ENCODE measurements at places on chromosomes 6 and 20.

- DNase-seq: no peak
Measured at GRCh38 chr6:168342636-168343035, 23.1 kb upstream of the DACT2 start.

DNA sequence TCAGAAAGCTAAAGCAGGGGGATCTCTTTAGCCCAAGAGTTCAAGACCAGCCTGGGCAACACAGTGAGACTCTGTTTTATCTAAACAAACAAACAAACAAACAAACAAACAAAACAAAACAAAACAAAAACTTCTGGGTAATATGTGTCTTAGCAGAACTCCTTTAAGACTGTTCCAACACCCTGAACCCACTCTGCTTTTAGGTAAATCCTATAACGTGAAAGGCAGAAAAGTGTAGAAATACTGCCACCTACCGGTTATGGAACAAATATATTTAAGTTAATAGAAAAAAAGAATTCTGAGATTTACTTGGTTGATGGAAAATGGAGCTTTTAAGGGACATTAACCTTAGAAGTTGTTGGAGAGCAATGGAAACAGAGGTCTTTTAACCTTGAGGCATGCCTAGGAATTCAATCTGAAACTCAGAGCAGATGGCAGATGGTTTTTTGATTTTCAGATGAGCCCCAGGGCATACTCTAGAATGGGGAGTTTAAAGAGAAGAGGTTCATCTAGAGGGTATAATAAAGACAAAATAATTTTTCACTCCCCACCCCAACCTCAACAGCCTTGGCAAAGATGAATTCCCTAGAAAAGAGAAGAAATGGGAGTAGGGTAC, 38.5 kb downstream of the SOD2 start:
- DNase-seq: no peak

DNA sequence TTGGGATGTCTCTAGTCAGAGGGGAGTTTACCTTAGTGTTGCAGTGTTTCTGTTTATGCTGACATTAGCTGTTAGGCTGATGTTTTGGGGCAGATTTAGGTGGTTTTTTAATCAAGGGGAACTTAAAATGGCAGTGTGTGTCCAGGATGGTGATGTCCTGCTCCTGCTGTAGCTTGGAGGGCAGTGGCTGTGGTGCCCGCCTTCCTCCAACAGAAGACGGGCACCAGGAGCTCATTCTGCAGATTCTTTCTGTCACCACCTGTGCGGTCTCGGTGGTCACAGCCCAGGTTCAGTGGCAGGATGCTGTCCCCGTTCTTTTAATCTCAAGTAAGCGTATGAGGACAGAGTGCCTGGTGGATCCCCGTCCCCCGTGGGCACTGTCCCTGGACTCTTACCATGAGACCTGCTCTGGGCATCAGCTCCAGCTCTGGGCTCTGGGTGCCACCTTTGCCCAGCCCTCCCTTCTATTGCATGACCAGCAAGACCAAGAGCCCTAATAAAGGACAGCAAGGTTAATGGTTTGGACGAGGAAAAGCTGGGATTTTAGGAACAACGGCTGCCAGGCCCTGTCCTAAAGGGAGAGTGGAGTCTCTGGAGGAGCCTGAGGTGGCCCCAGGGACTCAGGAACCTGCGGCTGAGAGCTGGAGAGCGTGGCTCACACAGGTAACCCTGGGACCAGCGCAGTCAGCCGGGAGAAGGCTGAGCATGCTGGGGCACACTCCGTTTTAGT, 217.3 kb downstream of the ERMARD start:
- no peak for DNase-seq

- DNase-seq: no peak
Measured at GRCh38 chr6:17178754-17179529, 77.1 kb downstream of the STMND1 start.

GRCh38 chr20:2920473-2920872, 47.2 kb downstream of the PTPRA start:
- no peak for DNase-seq
